Right atrium auricular region (tissue), 2 donors: ENCODE measurements at places on chromosomes 5 and 9. TPM values are rescaled to one million over a fixed set of nuclear protein-coding genes. Genes with fewer than 3 reads are reported as not detected.

GRCh38 chr9:20732118-20732517 is 48.1 kb downstream of the FOCAD start:
- DNase-seq = no peak

- no peak for DNase-seq
Measured at GRCh38 chr9:13967438-13967837, 346.5 kb downstream of the NFIB start.

GRCh38 chr5:181120306-181120705 is 10.7 kb downstream of the OR2V1 start:
- no peak for DNase-seq

GRCh38 chr5:33524476-33524875 is 83.7 kb downstream of the TARS1 start:
- DNase-seq = no peak

DNA sequence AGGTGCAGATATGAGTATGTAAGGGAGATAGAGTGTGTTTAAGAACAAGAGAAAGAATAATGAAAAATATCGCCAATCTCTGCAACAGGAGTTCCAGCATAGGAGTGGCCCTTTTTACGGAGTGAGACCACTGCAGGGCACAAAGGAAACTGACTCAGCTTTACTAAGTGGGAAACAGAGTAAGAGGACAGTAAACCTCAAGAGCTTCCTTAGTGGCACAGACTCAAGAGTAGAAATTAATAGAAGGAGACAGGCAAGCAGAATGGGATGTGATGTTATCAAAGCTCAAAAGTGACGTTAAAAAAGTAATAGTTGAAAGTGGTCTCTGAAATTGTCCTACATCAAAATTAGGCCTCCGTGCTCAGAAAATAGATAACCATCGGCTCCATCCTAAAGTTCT is 2.1 kb upstream of the SH3RF2 start:
- no peak for DNase-seq

EGFL7 gene
- 114 TPM for total RNA-seq

IFNK gene
- not detected for total RNA-seq

ADGRV1 gene
- total RNA-seq = 1.8 TPM
